Osteoblast (primary cell): ENCODE measurements at places on chromosomes 2 and 18.
A peak's percentile ranks its signal among the peaks of the same experiment; 100 is the strongest.

- H3K27ac ChIP-seq, result no peak overlapping the region
- H3K4me1 ChIP-seq, result no peaks in the 10 kb centered on the region
- no peaks in the 10 kb centered on the region for H3K27me3 ChIP-seq
- H3K36me3 ChIP-seq, result no peaks in the 10 kb centered on the region
These were observed 276.1 kb upstream of the CYP26B1 start for GRCh38 chr2:72423756-72424155.

- no peak overlapping the region for H3K27ac ChIP-seq
- no peak overlapping the region for H3K4me3 ChIP-seq
- no peak for DNase-seq
- H3K4me1 ChIP-seq, result peaks cover 4% of the 10 kb centered on the region
- no peaks in the 10 kb centered on the region for H3K27me3 ChIP-seq
These were observed 19.3 kb downstream of the CTAGE1 start for GRCh38 chr18:22398464-22398863.

- H3K4me1 ChIP-seq, result peaks cover 37% of the 10 kb centered on the region
- H3K36me3 ChIP-seq, result no peaks in the 10 kb centered on the region
- no peak overlapping the region for H3K4me3 ChIP-seq
- peak overlapping the region; percentile 40 for H3K27ac ChIP-seq
- peak; percentile 79 for DNase-seq
- H3K27me3 ChIP-seq, result no peaks in the 10 kb centered on the region
These were observed 27.8 kb downstream of the CRACDL start for GRCh38 chr2:98907966-98908905.

DNA sequence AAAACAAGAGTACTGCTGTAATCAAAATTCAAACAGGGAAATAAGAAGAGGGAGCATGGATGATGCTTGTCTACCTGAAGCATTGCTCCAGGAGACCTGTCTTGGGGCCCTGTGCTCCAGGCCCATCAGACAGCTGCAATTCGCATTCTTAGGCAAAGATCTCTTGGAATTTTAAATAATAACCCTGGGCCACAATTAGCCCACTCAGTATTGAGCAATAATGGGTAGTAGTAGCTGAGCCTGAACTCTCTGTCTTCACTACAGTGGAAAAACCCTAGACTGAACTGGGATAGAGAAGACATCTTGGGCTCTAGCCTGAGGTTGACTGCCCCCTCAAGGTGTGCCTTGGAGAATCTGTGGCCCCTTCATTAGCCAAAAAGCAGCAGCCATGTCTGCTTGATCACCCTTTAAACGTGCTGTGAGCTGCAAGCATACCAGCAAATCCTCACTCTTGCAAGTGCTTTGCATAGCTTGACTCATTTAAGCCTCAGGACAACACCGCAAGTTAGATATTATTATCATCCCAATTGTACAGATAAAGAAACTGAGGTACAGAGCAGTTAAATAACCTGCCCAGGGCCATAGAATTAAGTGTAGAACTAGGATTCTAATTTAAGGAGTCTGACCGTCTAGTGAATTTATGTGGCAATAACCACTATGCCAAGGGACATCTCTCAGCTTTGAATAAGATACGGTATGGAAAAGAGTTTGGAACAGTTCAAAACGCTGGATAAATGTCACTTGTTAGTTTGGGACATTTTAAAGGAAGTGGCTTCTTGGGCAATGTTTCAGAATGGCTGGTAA, 69.0 kb downstream of the DDX1 start:
- no peak overlapping the region for H3K4me3 ChIP-seq
- no peak for DNase-seq
- no peaks in the 10 kb centered on the region for H3K36me3 ChIP-seq
